ENCODE measurements at places on chromosomes 3 and 15.

DNA sequence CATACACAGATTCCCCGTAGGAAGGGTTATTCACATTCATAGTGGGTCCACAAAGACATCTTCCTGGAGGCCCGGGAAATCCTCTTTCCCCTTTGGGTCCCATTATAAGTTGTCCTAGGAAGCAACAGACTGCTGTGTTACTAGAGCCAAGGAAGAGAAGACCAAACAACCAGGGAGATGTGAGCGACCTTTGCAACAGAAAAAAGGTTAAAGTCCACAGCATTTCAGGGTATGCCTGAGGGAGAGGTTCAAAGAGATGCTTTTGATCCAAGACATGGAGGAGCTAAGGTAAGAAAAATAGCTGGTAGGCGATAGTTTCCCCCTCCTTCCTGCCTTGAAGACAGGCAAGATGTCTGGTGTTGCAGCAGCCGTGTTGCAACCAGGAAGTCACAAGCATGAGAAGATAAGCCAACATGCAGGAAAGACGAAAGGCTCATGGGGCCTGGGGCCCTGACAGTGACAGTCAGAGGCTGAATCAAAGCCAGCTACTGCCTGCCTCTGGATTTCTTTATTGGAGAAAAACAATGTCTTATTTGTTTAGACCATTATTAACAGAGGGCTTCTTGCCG is 30.9 kb downstream of the EAF1 start:
- no peak for ATAC-seq

- ATAC-seq: no peak
These were observed 9.7 kb upstream of the RAB6B start for GRCh38 chr3:133905376-133905775.

DNA sequence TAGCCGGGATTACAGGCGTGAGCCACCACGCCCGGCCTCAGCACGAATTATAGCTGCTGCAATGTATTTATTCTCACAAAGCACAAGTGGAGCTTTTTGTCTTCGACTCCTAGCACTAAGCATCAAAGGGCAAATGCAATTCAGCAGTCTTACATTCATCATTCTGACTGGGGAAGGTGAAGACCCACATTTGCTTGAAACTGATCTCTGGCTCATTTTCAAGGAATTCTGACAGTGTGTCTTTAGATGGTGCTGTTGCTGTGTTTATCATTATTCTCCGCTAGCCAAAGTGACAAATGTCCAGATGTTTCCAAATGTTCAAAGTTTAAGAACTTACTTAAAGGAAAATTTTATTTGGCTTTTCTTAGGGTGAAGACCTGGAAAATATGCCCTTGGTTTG is 55.9 kb downstream of the SGO1 start:
- ATAC-seq: no peak

DNA sequence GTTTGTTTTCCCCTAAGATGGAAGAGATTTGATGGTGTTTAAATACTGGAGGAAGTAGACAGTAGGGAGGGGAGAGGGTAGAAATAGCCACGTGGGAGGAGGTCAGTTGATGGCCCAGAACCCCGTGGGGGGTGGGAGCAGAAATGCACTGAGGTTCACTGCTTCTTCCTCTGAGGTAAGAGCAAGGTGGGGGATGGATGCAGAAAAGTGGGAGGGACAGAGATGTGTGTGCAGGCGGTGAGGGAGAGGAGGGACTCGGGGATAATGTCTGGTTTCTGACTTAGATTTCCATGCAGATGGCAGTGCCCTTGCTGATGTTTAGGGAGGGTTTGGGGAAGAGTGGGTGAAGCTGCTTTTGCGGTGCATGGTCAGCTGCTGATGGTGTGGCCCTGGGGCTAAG is 102.9 kb downstream of the ARNT2 start:
- no peak for ATAC-seq

DNA sequence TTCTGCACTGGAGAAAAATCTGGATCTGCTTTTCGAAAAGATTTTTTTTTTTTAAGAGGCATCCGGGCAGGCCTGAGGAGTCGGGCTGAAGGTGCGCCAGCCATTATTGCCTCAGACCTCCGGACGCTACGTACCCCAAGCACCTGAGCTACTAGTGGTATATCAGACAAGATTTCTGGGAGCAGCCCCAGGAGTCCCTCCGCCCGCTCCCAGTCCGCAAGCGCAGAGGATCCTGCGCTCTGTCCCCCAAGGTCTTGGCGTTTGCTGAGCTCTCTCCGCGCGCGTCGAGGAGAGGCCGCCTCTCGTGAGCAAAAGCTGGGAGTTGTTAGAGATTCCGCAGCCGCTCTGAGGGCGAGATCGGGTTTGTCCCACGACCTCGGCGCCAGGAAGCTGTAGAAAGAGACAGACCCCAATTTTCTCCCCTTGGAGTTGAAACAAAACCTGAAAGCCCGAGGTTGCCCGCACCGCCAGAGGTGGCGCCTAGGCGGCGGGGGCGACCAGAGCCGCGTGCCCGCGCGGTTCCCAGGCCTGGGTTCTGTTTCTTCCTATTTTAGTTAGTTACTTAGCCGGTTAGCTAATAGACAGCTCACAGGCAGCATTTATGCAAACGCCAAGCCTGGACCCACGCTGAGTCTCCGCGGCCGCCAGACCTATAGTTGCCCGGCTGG is 72.5 kb upstream of the POLG start:
- no peak for ATAC-seq

DNA sequence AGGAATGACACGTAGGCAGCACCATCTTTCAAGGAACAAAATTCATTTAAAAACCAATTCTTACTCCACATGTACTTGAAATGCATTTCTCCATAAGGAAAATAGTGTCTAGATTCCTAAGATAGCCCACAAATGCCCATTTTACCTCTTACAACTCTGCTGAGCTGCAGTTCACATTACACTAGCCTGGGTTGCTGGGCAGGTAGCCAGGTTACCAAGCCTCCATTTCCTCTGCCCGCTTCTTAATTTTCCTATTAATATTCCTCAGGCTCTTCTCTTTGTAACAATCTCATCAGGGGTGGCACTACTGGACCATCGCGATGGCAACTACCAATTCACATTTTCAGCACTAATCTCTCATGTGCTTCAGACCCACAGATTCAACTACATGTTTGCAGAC is 10.8 kb downstream of the ATP13A3 start:
- ATAC-seq: no peak

- no peak for ATAC-seq
These were observed 501.8 kb downstream of the ZPLD1 start for GRCh38 chr3:102936511-102937045.

DNA sequence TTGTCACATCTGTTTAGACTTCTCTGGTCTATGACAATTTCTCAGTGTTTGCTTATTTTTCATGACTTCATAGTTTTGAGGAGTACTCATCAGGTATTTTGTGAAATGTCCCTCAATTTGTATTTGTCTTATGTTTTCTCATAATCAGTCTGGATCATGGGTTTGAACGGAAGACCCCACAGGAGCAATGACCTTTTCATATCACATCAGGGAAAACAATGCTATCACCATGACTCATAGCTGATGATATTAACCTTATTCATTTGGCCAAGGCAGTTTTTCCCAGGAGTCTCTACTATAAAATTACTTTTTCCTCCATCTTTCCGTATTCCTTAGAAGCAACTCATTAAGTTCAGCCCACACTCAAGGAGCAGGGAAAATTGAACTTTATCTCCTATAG is 32.7 kb downstream of the AADACL2 start:
- no peak for ATAC-seq

DNA sequence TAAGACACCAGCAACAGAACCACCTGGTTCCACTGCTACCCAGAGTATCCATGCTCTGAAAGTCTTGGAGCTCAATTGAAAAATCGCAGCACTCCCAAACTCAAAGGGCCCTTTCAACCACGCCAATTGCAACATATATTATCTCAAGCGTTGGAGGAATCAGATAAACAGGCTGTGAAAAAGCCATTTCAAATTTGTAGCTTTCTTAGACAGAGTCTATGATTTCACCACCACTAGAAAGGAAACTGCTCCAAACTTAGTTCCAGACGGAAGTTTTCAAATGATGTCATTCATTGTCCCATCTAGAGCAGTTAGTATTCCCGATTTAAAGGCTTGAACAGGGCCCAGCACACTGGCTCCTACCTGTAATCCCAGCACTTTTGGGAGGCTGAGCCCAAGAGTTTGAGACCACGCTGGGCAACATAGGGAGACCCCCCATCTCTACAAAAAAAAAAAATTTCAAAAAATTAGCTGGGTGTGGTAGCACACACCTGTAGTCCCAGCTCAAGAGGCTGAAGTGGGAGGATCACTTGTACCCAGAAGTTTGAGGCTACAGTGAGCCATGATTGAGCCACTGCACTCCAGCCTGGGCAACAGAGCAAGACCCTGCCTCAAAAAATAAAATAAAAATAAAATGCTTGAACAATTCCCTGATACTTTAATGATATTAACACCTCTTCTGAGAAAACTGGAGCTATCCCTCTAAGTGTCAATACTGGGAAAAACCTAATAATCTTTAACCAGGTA is 16.8 kb downstream of the TNIK start:
- ATAC-seq: no peak

DNA sequence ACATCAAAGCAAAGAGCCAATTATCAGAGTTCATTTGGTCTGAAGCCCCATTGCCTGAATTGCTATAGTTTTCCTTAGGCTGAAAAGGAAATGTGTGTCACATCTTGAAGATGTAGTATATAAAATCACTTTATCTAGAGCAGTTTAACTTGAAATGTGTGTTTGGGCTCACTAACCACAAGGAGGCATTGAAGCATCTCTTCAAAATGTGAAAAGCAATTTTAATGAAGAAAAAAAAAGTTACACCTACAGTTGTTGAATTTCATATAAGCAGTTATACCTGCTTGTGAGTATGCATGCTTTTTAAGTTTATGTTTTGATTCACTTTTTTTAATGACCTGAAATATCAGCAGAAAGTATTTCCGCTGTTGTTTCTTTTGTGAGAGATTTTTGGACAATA is 129.3 kb downstream of the IQCH start:
- ATAC-seq: no peak

DNA sequence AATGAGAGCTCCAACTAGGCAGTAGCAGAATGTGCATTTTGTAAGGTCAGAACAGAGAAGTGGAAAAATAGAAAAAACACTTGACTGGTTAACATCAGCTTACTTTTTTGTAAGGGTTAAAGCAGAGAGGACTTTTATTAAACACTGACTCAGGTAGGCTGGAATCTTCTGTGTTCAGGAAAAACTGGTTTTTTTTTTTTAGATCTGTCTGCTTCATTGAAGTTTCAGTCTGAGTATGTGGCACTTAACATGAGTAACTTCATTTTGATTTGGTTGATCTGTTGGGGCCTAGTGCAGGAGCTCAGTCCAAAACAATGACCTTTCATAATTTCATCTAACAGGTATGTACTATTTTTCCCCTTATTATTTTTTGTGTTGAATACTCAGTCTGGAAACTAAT is 141.1 kb downstream of the DOCK3 start:
- ATAC-seq: no peak

GRCh38 chr15:95556866-95557225 is 773.7 kb upstream of the NR2F2 start:
- no peak for ATAC-seq

DNA sequence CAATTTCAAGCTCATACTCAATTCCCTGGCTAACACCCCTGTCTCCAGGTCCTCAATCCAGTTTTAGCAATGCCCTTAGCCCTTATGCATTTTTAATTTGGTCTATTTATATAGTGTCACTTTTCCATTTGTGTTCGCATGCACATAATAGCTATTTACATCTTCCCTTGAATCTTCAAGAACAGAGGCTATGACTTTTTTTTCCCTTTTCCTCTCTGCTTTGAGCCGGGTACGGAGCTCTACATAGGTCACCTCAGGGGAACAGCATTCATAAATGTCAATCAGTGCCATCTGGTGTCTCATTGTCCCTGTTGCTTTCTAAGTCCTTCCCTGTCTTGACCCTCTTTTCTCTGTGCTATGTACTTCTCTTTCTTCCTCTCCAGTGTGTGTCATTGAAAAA is 26.5 kb upstream of the ACTC1 start:
- ATAC-seq: no peak

GRCh38 chr15:56001471-56002078 is 8.2 kb upstream of the NEDD4 start:
- ATAC-seq: no peak

DNA sequence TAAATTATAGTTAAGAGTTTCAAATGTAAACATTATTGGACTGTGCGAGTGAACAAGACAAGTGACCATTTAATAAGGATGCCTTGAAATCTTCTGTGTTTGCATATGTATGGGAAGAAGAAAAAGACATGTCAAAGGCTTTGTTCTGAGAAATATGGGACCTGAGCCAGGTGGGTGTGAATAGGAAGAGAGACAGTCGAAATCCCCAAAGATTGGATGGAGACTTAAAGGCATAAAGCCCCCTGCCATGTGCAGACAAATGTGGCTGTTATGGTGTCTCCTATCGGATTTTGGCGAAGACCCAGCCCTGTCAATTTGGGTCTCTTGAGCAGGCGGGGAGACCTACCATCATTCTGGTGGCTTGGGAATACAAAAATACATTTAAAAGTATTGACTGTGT is 16.9 kb downstream of the FXR1 start:
- no peak for ATAC-seq

DNA sequence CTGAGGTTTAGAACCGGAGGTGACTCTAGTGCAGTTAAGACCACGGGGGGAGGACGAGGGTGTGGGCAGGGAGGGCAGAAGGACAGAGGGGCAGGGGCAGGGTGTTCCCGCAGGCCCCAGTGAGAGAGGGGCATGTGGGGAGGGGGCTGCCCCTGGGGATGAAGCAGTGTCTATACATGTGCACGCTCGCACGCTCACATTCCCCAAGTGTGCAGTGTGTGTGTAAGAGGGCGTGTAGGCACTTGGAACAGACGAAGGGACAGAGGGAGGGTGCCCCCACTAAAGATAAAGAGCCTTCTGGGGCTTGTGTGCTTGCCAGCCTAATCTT is 69.5 kb upstream of the MEF2A start:
- ATAC-seq: no peak

DNA sequence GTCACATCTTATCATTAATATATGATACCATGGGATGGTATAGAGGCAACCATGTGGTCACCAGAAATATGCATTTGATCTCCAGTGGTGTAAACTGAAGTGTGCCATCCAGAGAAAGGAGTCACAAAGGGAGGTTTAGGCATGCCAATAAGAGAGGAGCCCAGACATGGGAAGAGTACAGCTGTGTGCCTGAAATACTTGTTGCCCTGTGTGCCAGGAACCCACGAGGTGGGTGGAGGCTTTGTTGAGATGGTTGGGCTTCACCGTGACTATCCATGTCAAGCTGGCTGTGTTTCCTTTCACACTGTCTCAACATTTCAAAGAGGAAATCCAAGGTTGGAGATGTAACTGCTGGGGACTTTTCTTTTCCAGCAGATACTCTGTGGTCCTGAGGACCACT is 43.5 kb downstream of the CACNA2D3 start:
- no peak for ATAC-seq

DNA sequence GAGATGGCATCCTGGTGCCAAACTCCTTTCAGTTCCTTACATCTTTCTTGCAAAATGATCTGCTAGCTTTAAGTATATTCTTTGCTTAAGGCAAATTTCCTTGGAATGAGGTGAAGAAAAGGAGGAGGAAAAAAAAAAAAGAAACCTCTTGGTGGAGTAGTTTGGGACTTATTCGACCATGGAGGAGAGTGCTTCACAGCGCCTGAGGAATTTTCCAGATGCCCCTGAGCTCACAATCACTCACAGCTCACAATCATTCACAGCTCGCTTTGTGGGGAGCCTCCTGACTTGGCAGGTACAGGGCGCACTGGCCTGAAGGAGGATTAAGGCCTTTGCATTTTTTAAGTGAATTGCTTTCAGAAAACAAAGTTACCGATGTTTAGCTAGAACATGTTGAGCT is 53.9 kb downstream of the BOC start:
- ATAC-seq: no peak

All from activated CD4-positive, CD25-positive, alpha-beta regulatory T cell treated with anti-CD3 and anti-CD28 coated beads, Interleukin-2, amount 50 U/mL, for 24 hours (primary cell).